LHCN-M2 (cell line): ENCODE measurements at places on chromosomes 7 and 10.
A peak's percentile ranks its signal among the peaks of the same experiment; 100 is the strongest.

DNA sequence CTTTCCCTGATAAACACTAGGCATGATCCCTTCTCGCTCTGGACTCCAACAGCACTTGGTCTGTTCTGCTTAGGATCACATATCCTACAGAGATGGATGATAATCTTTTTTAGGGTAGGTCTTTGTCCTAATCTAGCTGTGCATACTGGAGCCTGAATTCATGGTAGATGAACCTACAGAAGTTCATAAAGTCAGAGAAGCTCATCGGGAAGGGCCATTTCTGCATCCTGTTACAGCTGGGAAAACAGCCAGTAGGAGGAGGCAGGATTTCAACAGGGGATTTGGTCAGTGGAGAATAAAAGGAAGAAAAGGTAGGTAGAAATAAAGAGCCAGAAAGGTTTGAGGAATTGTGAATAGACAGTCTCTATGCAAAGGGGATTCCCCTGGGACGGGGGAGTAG, 101.4 kb downstream of the ANK3 start:
- no peak for DNase-seq

- no peak for DNase-seq
Observed at GRCh38 chr7:158987691-158988090, 131.3 kb downstream of the DYNC2I1 start.

GRCh38 chr7:52961084-52961483, 74.3 kb upstream of the POM121L12 start:
- no peak for DNase-seq

DNA sequence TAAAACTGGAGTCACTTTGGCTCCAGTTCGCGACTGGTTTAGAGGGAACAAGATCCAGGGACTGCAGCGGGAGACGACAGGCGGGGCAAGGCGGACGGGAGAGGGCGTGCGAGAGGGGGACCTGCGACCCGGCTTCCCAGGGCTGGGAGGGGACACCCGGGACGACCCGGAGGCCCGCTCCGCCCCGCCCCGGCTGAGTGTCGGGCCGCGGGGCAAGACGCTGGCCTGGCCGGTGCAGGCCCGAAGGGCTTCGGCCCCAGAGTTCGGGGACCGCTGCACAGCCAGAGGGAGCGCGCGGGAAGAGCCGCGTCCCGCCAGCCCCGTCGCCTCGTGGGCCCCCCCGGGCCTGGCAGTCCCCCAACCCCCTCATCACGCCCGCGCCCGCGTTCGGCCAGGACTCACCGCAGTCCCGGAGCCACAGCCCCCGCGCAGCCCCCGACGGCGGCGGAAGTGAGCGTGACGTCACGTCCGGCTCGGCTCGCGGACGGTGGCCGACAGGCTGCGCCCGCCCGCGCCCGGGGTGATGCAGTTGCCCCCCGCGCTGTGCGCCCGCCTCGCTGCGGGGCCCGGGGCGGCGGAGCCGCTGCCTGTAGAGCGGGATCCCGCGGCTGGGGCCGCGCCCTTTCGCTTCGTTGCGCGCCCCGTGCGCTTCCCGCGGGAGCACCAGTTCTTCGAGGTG, at the start of the genes TUBGCP2 and ZNF511:
Gene TUBGCP2, minus strand, starts transcription at position 452 of the 679 bp plus-strand sequence. CDS start 5,931 bp downstream, outside the sequence.
Gene ZNF511, plus strand, starts transcription at position 494 of the 679 bp plus-strand sequence. Its CDS starts 30 bp downstream, at position 524.
- DNase-seq: peak; percentile 75

DNA sequence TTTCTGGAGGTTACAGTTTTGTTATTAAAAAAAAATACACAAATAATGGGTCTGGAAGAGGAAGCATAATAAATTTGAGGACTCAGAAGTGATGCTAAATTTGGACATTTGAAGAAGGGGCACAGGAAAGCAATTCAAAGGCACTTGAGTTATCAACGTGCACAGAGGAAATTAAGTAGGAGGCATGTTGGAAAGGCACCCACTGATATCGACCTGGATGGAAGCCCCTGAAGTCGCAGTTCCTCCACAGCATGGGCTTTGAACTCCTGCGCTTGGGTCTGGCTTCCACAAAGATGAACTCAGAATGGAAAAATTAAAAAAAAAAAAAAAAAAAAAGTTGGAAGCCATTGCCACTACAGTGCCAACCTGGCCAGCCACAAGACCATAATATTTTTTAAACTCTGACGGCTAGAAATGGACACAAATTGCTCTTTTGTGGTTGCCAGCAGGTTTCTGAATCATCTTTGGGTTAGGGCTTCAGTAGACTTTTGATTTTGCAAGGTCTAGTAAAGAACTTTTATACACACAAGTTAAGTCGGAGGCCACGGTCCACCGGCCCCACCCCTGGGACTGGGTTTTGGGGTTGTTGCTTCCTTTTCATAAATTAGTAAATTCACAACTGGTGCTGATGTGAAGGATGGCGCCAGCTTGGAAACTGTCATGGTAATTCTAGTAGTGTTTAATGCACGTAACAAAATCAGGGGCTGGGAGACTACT, 21.6 kb downstream of the JCAD start:
- peak; percentile 27 for DNase-seq

- DNase-seq: peak; percentile 86
Observed at GRCh38 chr7:92595281-92595680, 5.1 kb upstream of the FAM133B start.

DNA sequence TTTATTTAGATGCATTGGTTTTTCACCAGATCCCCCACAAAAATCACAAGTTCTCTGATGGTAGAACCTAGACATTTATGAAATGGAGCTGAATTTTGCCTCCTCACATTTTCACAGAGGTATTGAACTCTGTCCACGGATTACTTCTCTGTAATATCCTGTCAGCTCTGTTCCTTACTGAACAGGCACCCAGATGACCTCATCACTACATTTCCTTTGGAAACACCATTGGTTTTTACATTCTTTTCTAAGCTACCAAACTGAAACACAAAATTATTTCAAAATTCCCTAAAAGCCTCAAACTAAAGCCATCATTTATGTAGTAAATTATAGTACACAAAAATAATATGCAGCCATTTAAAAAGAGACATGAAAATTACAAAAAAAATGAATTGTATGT, 98.3 kb upstream of the KCNIP2 start:
- peak; percentile 21 for DNase-seq

- no peak for DNase-seq
Observed at GRCh38 chr10:119500123-119500795, 42.3 kb downstream of the RGS10 start.

DNA sequence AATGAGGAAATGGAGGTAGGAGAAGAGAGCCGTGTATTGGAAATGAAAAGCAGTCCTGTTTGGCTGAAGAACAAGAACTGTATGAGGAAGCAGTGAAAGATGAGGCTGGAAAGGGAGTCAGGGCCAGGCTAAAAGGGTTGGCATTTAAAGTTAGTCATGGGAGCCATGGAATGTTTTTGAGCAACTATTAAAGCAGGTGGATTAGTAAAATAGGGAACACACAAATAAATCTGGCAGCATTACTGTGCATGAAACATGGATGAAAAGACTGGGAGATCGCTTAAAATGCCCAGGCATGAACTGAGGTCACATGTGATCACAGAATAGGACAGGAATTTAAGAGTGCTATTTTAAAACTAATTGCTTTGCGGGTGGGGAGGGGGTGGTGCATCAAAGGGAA, 1.4 kb upstream of the IFRD1 start:
- no peak for DNase-seq

GRCh38 chr7:73851410-73852338, 9.3 kb upstream of the TMEM270 start:
- peak; percentile 100 for DNase-seq

- DNase-seq: no peak
Observed at GRCh38 chr7:101031082-101031481, 11.2 kb downstream of the MUC17 start.

GRCh38 chr10:3412071-3412582, 239.5 kb upstream of the PITRM1 start:
- DNase-seq: no peak

DNA sequence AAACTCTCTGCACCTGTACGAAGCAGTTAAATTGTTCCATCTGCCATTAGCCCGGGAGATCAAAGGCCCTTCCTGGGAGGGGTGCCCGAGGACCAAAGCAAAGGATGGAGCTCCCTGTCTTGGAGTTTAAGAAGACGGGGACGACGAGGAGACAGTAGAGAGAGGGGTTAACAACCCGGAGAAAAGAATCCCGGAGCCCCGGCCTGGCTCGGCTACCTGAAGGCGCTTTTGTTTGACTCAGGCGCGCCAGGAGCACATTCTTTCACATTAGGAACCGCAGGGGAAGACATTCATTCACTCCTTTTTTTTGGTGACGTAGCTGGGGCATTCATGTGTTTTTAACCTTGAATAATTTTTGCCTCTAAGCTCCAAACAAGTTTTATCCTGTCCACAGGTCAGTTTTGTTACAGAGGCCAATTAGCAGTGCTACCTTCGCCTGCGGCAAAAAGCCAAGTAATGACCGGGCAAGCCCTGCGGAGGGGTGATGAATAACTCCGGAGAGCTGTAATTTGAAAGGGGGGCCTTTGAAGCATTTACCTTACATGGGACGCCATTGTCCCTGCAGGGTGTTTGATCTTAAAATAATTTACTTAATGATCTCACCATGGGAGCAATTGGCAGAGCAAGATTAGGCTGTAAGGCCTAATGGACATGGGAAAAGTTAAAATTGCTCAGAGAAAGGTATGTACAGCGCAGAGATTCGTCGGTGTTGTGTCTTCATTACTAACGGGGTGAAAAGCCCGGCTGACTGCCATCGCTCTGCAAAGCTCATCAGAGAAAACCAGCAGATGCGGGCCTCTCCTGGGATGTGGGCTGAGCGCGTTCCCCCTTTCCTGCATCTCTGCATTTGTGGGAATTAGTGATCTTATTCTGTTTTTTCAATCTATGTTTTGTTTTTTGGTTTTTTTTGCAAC, 258.0 kb upstream of the SP4 start:
- no peak for DNase-seq

DNA sequence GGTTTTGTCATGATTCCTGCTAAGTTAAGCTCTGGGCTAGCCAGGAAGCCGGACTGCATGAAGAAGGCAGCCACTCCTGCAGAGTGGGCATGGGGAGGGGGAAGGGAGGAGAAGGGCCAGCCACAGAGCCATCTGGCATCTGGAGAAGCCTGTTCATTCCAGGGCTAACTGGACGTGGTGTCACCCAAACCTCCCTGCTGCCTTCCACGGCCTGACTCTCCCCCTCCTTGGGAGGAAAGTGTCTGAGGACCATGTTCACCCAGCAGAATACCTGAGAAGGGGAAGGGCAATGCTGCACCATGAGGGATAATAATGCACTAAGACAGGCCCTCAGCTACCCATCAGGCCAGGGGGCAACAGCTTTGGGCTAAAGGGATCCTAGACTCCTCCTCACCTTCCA, 15.4 kb downstream of the AQP1 start:
- no peak for DNase-seq

DNA sequence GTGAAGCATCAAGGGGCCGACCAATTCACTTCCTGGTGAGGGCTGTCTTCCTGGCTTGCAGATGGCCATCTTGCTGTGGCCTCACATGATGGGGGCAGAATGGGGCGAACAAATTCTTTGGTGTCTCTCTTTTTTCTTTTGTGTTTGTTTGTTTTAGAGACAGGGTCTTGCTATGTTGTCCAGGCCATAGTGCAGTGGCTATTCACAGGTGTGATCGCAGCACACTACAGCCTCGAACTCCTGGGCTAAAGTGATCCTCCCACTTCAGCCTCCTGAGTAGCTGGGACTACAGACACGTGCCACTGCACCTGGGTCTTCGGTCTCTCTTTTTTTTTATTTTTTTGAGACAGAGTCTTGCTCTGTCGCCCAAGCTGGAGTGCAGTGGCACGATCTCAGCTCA, 20.1 kb downstream of the NOLC1 start:
- no peak for DNase-seq

DNA sequence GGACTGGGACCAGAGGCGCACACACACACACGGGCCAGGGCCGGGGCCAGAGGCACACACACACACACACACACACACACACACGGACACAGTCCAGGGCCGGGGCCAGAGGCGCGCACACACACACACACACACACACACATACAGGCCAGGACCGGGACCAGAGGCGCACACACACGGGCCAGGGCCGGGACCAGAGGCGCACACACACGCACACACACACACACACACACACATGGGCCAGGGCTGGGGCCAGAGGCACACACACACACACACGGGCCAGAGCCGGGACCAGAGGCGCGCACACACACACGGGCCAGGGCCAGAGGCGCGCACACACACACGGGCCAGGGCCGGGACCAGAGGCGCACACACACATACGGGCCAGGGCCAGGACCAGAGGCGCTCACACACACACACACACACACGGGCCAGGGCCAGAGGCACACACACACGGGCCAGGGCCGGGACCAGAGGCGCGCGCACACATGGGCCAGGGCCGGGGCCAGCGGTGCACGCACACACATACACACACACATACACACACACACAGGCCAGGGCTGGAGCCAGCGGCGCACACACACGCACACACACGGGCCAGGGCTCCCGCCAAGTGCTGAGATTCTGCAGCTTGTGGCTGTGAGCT, 268.8 kb downstream of the ELFN1 start:
- DNase-seq: no peak

DNA sequence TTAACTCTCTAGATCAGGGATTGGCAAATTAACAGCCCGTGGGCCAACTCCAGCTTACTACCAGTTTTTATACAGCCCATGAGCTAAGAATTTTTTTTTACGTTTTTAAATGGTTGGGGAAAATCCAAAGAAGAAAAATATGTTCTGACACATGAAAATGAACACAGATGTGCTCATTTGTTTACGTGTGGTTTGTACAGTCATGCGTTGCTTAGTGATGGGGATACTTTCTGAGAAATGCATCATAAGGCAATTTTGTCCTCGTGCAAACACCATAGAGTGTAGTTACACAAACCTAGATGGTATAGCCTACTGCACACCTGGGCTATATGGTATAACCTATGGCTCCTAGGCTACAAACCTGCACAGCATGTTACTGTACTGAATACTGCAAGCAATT, 8.3 kb upstream of the SMKR1 start:
- DNase-seq: peak; percentile 94

DNA sequence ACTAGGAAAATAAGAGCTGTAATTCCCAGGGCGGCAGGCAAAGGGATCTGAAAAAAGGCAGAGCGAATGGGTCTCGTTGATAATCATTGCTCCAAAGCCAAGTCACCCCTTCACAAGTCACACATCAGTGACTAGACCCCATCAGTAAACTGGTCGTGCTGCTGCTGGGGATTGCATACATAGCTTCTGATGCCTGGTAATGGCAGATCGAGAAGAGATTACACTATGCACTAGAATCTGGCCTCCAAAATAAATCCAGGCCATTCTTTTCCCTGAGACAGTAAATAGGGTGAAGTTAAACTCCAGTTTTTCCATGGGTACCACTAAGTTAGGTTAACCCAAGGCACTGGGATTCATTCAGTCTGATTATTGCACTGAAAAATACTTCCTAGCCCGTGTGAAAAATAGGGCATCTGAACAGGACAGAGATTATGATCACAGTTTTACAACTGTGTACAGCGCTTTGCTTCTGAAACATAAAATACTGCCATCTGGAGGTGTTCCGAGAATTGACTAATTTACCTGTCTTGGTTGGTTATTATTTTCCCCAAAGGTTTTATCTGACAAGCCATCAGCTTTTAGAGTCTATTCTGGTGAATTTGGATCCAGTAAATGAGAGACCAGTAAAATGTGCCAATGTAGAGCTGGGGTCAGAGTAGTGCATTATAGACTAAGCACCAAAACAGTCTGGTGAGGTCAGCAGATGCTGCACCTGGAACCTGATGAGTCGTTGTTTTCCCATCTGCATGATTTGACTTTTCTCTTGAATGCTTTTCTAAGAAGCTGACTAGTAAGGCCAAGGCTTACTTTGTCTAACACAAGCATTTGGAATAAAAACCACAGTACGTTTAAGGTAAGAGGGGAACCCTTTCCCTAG, 82.9 kb upstream of the AFAP1L2 start:
- DNase-seq: peak; percentile 3

- DNase-seq: no peak
Observed at GRCh38 chr7:157193274-157193673, 54.5 kb downstream of the UBE3C start.

- DNase-seq: no peak
Observed at GRCh38 chr10:131897297-131897899, 3.4 kb upstream of the PPP2R2D start.
